ENCODE measurements at places on chromosomes 1 and 21.

- no peak for DNase-seq
These were observed 4.8 kb downstream of the ATP6V1G3 start for GRCh38 chr1:198535631-198536030.

DNA sequence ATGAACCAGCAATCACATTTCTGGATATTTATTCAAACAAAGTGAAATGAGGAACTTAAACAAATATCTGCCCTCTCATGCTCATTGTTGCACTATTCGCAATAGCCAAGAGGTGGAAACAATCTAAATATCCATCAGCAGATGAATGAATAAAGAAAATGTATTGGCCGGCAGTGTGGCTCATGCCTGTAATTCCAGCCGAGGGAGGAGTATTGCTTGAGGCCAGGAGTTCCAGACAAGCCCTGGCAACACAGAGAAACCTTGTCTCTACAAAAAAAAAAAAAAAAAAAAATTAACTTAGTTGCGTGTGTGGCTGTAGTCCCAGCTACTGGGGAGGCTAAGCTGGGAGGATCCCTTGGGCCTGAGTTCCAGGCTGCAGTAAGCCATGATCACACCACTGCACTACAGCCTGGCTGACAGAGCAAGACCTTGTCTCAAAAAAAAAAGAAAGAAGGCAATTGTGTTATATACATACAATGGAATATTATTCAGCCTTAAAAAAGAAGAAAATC, 191.4 kb downstream of the AKT3 start:
- DNase-seq: no peak

GRCh38 chr1:212814537-212815334, 23.0 kb downstream of the TATDN3 start:
- DNase-seq: no peak

DNA sequence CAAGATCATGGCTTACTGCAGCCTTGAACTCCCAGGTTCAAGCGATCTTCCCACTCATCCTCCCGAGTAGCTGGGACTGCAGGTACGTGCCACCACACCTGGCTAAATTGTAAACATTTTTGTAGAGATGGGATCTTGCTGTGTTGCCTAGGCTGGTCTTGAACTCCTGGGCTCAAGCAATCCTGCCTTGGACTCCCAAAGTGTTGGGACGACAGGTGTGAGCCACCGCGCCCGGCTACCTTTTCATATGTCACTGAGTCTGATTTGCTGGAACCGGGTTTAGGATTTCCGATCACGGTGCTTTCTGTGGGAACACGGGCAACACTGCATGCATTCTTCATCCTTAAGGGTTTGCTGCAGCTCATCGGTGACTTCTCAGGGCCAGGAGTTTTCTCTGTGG, 32.2 kb upstream of the PCBP3 start:
- DNase-seq: no peak

DNA sequence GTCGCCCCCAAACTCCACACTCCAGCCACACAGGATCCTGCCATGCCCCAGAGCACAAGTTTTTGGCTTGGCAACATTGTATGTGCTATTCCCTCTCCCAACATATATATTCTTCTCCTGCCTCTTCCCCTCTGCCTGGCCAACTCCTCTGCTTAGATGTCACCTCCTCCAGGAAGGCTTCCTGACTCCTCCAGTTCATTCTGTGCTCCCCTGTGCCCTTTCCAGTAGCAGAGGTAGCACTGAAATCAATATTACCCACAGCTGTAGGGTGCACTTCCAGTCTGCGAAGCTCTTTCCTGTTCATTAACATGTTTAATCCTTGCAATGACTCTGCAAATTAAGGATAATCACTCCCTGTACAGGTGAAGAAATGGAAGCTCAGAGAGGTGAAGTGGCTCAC, 21.2 kb downstream of the ALDH4A1 start:
- no peak for DNase-seq
